ENCODE measurements at places on chromosomes 3 and 15. TPM values are rescaled to one million over a fixed set of nuclear protein-coding genes. Genes with fewer than 3 reads are reported as not detected.

DNA sequence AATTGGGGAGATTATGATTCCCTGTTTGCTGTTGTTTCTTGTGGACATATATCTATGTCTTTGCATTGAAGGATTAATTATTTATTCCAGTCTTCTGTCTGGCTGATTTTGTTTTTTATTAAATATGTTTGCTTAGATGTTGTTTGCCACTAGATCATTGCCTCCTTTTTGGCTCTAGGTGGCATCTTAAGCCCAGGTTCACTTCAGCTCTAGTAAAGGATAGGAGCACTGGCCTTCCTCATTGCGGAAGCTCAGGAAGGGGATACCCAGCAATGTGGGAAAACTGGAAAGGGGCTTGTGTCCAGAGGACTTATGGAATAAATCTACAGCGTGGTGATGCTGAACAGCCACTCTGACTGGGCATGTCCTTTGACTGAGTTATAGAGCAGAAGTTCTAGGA is 821.6 kb downstream of the PDCD6IP start:
- no peaks in the 10 kb centered on the region for H3K4me1 ChIP-seq
- DNase-seq, result no peak
- no peaks in the 10 kb centered on the region for H3K27me3 ChIP-seq
- H3K27ac ChIP-seq, result no peak overlapping the region
- no peak overlapping the region for H3K4me3 ChIP-seq

GRCh38 chr3:195249858-195250464 is 21.0 kb downstream of the XXYLT1 start:
- no peak overlapping the region for H3K4me3 ChIP-seq
- no peaks in the 10 kb centered on the region for H3K4me1 ChIP-seq
- peaks cover 4% of the 10 kb centered on the region for H3K36me3 ChIP-seq
- no peak for DNase-seq
- H3K27me3 ChIP-seq, result no peaks in the 10 kb centered on the region

GRCh38 chr15:94235646-94236045 is 4.3 kb downstream of the MCTP2 start:
- no peaks in the 10 kb centered on the region for H3K36me3 ChIP-seq
- DNase-seq, result no peak
- no peak overlapping the region for H3K4me3 ChIP-seq
- no peak overlapping the region for H3K27ac ChIP-seq
- H3K4me1 ChIP-seq, result peaks cover 11% of the 10 kb centered on the region

- no peaks in the 10 kb centered on the region for H3K4me1 ChIP-seq
- no peak overlapping the region for H3K4me3 ChIP-seq
Observed at GRCh38 chr3:186340204-186340603, 21.8 kb downstream of the DGKG start.

DNA sequence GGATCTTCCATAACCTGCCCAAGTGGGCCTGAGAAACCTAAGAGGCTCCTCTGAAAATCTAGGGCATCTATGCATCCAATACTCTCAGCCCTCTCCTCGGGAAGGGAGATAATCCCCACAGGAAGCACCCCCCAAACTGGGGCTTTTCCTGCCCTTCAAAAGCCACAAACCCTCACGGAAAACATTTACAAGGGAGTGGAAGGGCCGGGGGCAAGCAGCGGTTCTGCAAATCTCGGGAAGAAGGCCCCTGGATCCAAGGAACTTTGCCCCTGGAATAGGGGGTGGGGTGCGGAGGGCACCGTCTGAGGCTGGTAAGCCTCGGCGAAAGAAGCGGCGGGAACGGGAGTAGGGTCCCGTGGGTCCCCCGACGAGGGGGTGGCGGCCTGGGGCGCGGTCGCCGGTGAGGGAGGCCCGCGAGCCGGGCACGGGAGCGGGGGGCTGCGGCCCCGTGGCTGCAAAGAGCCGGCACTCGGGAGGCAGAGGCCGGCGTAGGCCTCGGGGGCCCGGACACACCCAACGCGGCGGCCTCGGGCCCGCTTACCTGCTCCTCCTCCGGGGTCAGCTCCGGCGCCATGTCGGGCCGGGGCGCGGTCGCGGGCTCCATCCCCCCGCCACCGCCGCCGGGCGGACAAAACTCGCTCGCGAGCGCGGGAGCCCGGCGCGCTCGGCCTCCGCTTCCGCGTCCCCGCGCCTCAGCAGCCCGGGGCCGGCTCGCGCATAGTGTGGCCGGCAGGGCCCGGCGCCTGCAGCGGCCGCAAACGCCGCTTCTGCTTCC is 755 bp downstream of the PTPN9 start:
- DNase-seq, result peak; percentile 24
- H3K27me3 ChIP-seq, result no peaks in the 10 kb centered on the region
- peak overlapping the region; percentile 93 for H3K4me3 ChIP-seq
- H3K36me3 ChIP-seq, result peaks cover 2% of the 10 kb centered on the region

GRCh38 chr3:189122110-189122509 is 49.7 kb upstream of the TPRG1 start:
- DNase-seq, result no peak
- peaks cover 23% of the 10 kb centered on the region for H3K4me1 ChIP-seq
- no peak overlapping the region for H3K4me3 ChIP-seq
- H3K27ac ChIP-seq, result no peak overlapping the region
- H3K36me3 ChIP-seq, result peaks cover 4% of the 10 kb centered on the region

- DNase-seq, result no peak
- no peaks in the 10 kb centered on the region for H3K36me3 ChIP-seq
- peaks cover 12% of the 10 kb centered on the region for H3K4me1 ChIP-seq
- H3K4me3 ChIP-seq, result peak overlapping the region; percentile 98
- H3K27ac ChIP-seq, result peak overlapping the region; percentile 98
Observed at GRCh38 chr3:128123156-128123537, 465 bp downstream of the RUVBL1 start.

The TRIM59 gene
- total RNA-seq, result 24.5 TPM
